A549 treated with Mapracorat at 1 μM for 4 hours (cell line): ENCODE measurements at places on chromosomes 7 and 10. TPM values are rescaled to one million over a fixed set of nuclear protein-coding genes. Genes with fewer than 3 reads are reported as not detected.

GSTO1 gene
- total RNA-seq, result 267 to 307 TPM (median 292 TPM) in 5 replicates

OR13A1 gene
- not detected in 5 replicates for total RNA-seq

KLF14 gene
- 0.08 TPM in 1 of 5 replicates, not detected in the others for total RNA-seq

TRPV6 gene
- total RNA-seq, result not detected in 5 replicates

KAT6B gene
- 4.8 to 5.9 TPM (median 5.2 TPM) in 5 replicates for total RNA-seq

AGAP9 gene
- 8.7 to 12.1 TPM (median 10.3 TPM) in 5 replicates for total RNA-seq

TMEM196 gene
- total RNA-seq, result not detected in 5 replicates

SPDYE5 gene
- total RNA-seq, result not detected in 5 replicates

NEUROD6 gene
- total RNA-seq, result not detected in 5 replicates

VWDE gene
- 0.28 to 1.4 TPM (median 0.58 TPM) in 5 replicates for total RNA-seq

GSTO2 gene
- 1.3 to 2.5 TPM (median 2.3 TPM) in 5 replicates for total RNA-seq

SP8 gene
- not detected in 5 replicates for total RNA-seq

OR2A5 gene
- not detected in 5 replicates for total RNA-seq

OR6B1 gene
- not detected in 5 replicates for total RNA-seq

GNG11 gene
- total RNA-seq, result 32.4 to 37.5 TPM (median 34.6 TPM) in 5 replicates
